ENCODE measurements at places on chromosomes 7 and 10.

GRCh38 chr10:125133696-125134482 is 26.5 kb downstream of the CTBP2 start:
- no peak for DNase-seq

- DNase-seq = no peak
These were observed 92.8 kb downstream of the DLG5 start for GRCh38 chr10:77833792-77834191.

GRCh38 chr10:8677642-8678041 is 623.2 kb downstream of the GATA3 start:
- no peak for DNase-seq

GRCh38 chr10:132097609-132098377 is 32.0 kb downstream of the JAKMIP3 start:
- DNase-seq = no peak

DNA sequence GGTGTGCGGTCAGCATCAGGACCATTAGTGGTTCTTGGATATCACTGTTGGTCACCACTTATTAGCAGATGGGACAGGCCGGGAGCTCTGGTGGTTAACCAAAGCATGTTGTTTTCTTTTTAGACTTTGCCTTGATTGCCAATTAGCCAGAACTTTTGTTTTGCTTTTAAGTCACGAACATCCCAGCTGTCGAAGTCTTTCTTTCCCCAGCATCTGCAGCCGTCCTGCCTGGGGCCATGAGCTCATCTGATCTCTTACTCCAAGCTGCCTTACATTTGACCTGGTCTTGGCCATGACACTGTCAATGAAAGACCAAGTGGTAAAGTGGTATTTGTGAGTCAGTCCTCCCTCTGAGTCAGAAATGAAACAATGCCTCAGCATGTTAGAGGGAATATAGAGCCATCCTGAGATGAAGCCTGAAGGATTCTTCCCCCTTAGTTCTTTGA is 53.9 kb upstream of the CREB5 start:
- DNase-seq = no peak

All from left hindlimb (tissue), 1 donor.